Anterior cingulate cortex (tissue), 58 donors: ENCODE measurements at places on chromosomes 2 and 18.

DNA sequence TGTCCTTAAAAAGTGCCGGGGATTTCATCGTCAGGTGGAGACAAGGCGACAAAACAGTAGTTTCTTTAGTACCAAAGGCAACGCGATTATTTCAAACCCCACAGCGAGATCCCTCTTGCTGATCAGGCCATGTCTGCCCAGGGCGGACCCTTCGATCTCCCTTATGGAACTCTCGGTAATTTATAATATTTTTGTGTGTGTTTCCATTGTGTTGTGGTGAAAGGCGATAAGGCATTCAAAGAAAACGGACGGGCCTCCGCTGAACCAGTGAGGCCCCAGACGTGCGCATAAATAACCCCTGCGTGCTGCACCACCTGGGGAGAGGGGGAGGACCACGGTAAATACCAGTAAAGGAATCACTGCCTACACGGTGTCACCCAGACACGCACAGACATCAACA lies 1.4 kb upstream of the GAD1 start:
- DNase-seq: no peak

DNA sequence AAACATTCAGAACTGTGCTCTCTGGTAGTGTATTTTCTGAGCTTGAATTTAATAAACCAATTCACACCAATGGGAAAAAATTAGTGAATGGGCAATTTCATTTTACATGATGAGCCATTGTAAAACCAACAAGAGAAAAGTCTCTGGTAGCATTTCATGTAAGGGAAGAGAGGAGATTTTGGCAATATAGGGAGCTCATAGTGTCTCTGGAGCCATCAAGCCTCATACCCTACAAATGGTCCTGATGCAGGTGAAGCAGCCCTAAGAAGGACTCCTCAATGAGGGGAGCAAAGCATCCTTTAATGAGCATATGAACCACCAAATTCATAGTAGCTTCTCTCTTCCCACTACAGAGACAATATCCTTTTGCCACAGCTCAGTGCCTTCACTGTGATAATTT lies 373.0 kb downstream of the RIT2 start:
- no peak for DNase-seq

DNA sequence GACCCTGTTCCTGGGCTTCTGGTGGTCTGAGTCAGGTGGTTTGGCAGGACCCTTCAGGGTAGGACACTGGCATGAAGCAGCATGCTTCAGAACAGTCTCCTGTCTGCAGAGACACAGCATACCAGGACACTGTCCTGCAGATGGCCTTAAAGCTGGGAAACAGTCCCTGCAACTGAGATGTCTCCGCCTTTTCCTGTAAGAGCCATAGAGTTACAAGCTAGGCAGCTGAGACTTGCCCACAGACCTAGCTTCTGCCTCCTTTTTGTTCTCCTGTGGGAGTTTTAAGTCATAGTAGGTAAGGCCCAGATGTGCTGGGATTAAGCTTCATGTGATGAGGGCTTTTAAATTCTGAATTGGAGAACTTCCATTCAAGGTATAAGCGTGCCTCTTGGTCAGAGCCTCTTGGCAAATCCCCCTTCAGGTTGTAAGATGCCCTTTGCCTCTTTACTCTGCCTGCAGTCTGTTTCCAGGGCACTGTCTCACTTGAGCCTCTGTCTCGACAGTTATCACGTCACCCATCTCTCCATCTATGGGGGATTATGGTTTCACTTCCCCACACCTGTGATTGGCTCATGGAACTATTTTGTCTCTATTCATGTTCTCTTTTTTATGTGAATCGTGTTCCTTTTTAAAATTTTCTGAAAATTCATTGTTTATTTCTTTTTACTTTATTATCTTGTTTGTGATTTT lies 51.8 kb downstream of the COA5 start:
- DNase-seq: no peak

DNA sequence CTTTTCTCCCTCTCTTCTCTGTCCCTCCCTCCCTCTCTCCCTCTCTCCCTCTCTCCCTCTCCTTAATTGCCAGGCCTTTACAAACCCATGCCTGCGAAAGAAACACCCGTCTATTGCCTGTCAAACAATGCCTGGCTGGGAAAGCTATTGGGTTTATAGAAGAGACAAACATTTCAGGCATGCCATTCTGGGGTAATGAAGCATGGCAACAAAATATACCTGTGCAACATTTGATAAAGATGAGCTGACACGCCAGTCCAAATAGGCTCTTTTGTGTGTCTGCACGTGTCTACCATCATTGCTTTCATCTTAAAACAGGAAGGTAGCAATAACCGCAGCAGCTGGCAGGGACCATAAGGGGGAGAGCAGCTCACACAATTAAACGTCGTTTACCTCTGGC lies 282.1 kb downstream of the ZNF516 start:
- no peak for DNase-seq

DNA sequence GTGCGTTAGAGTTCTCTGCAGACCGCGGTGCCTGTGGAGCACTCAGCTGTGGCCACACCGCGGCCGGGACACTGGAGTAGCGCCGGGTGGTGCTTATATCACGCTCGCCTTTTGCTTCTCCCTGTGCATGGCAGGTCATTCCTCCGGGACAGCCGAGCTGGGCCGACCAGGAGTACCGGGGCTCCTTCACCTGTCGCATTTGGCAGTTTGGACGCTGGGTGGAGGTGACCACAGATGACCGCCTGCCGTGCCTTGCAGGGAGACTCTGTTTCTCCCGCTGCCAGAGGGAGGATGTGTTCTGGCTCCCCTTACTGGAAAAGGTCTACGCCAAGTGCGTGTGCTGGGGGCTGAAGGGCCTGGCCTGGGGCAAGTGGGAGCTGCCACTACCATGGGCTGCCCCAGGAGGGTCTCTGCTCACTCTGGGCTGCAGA lies 4.2 kb downstream of the CAPN10 start:
- DNase-seq: no peak

DNA sequence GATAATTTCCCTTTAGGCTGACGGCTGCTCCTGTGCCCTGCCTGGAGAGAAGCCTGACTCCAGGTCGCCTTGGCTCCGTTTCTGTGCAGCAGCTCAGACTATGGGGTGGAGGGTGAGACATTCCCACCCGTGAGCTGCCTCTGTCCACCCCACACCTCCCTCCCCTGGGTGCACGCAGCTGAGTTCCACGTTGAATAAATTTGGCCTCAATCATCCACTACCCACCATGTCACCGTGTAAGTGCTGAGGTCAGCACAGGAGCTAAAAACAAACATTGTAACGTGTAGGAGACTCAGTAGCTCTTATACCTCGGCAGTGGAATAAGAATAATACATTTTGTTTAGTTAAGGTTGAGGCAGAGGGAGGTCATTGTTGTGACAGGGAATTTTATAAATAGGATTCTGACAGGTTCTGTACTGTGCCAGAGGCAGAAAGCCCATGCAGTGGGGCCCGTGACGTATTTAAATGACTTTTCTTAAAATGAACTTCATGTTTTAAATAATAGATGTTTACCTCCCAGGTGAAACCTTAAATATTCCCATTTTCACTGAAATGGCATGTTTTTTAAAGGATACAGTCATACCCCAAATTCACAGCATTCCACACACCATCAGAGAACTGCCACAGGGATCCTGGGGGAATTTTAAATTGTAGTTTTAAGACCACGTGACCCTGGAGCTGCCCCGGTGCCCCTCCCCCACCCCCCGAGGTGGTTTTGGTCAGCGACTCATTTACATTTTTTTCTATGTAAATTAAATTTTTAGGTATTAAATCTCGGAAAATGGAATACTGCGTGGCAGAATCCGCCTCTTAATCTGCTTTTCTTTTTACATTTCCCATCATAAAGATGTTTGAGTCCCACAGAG lies 50.2 kb downstream of the NFATC1 start:
- no peak for DNase-seq

DNA sequence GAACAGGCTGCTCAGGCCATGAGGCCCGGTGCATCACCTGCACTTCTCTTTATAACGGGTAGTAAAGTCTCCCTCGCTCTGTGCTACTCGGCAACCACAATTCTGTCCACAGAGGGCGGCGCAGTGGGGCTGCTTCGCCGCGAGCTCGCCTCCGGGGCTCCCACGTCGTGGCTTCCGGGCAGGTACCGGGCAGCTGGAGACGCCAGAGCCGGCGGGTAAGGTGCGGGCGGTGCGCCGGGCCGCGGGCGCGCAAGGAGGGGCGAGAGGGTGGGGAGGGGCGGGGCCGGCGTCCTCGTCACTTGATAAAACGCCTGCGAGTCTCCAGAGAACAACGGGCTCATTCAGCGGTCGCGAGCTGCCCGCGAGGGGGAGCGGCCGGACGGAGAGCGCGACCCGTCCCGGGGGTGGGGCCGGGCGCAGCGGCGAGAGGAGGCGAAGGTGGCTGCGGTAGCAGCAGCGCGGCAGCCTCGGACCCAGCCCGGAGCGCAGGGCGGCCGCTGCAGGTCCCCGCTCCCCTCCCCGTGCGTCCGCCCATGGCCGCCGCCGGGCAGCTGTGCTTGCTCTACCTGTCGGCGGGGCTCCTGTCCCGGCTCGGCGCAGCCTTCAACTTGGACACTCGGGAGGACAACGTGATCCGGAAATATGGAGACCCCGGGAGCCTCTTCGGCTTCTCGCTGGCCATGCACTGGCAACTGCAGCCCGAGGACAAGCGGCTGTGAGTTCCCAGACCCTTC lies at the start of gene ITGA6:
TSS of gene ITGA6 (plus strand) at position 331 of the 734 bp plus-strand sequence.
- DNase-seq: peak; percentile 36

- no peak for DNase-seq
Measured at GRCh38 chr2:120238728-120239487, 13.7 kb upstream of the RALB start.

GRCh38 chr2:218323526-218324472 lies 31.5 kb upstream of the TMBIM1 start:
- no peak for DNase-seq

- no peak for DNase-seq
Measured at GRCh38 chr2:56648802-56649201, 465.0 kb downstream of the CCDC85A start.

DNA sequence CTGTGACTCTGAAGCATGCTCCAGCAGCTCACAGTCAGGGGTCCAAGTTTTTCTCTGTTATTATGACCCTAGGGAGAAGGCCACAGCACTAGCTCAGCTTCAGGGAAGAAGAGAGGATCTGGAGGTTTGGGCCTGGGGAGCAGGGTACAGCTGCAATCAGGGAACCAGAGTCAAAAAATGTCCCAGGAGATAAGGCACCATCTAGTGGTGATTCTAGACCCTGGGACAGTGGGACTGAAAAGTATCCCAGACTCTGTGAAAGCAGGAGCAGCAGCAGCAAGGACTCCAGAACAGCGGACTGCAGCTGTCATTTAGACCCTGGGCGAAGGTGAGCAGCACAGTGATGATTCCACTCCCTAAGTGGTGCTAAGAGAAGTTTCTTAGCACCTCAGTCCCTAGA lies 278.4 kb upstream of the DDX18 start:
- no peak for DNase-seq

DNA sequence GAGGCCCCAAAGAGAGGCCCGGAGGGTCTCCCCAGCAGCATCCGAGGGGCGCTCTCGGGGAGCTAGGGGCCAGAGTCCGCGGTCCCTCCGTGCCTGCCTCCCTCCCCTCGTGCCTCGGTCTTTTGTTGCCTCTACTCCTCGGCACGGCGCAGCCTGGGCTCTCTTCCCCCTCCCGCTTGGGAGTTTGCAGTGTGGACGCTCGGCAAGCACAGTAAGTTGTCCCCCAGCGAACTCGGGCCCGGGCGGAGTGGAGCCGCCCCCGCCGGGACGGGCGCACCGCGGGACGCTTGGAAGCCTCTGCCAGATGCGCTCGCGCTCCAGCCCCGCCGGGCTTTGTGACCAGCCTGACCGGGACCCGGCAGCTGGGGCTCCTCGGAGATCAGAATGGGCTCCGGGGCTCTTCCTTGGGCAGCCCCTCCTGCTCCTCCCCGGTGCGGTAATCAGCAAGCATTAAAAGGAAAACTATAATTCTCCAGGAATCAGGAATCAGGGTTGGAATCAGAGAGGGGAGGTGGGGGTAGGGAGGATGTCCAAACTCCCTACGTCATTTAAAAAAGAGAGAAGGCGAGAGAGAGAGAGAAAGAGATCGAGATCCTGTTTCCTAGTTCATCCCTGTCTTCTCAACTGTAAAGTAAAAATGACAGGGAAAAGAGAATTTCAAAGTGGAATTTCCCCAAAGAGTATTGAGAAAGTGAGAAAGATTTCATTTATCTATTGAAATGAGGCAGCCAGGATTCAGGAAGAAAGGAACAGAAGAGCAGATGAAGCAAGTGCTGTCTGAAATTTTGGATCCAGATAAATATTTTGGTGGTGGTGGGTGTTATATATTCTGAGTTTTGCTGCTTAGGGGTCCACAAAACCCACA lies 786 bp upstream of the TMEM200C start:
- DNase-seq: peak; percentile 7

GRCh38 chr2:98883780-98884211 lies 52.2 kb downstream of the CRACDL start:
- DNase-seq: no peak

- DNase-seq: no peak
Measured at GRCh38 chr2:60707750-60708371, 48.2 kb upstream of the PAPOLG start.

GRCh38 chr18:70372450-70373041 lies 83.7 kb downstream of the SOCS6 start:
- DNase-seq: no peak
